Stimulated activated CD4-positive, alpha-beta T cell treated with anti-CD3 and anti-CD28 coated beads, Interleukin-12 subunit alpha, Interleukin-12 subunit beta, amount 100 ng/mL, for 48 hours (primary cell): ENCODE measurements at places on chromosomes 12 and 14.

DNA sequence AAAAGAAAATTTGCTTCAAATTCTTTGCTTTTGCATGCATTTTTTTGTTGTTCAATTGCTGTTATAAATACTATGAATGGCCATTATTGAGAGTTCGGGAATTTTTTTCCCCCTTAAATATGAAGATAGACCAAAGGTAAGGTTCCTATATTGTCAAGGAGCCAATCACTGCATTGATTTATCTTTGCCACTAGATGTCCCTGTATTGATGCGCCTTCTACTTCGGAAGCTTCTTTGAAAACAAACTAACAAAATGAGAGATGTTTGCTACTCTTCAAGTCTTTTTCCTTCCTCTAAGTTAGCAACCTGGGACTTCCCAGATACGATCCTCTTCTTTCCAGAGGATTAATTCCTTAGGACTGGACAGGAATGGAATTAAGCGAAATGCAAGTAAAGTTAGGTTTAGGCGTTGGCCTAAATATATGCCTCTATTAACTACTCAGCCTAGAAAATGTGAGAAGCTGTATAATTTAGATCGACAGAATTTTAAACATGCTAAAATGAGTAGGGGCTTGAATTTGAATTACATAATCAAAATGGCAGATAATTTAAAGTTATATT lies 318.1 kb downstream of the AEBP2 start:
- DNase-seq, result no peak

GRCh38 chr12:10853776-10854175 lies 4.5 kb upstream of the PRR4 start:
- no peak for DNase-seq

GRCh38 chr14:97978341-97978740 lies 1181.2 kb downstream of the VRK1 start:
- peak; percentile 74 for DNase-seq

GRCh38 chr12:46523863-46524770 lies 151.5 kb upstream of the SLC38A2 start:
- DNase-seq, result peak; percentile 35

- DNase-seq, result no peak
Observed at GRCh38 chr14:29102996-29103395, 336.4 kb downstream of the FOXG1 start.

- DNase-seq, result no peak
Observed at GRCh38 chr14:82251494-82251893, 717.8 kb upstream of the SEL1L start.

DNA sequence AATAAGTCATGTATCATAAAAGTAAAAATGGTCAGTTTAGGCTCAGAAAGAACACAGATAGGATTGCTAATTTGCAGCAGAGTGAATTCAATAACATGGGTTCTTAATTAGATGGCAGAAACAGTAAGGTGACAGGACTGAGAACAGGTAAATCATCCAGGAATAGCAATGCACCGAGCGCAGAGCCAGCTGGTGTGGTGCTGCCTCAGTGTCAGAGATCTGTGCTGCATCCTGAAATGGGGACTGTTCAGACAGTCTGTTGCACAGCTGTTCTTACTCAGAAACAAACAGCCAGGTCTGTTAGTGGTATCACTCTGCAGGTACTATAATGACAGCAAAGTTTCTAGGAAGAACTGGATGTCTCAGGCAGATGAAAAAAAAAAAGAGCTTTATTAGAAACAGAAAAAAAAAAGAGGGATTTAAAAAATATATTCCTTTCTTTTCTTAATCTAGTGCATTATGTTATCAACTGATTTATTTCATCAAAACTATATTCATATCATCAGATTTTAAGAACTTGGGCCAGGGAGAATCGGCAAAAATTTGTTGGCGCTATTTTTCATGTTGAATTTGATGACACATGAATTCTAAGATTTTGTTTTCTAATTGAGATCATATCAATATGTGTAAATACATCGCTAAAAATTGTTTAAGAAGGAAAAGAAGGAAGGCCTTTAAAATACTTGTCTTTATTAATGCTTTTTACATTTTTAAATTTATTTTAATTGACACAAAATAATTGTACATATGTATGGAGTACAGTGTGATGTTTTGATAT lies 501.8 kb downstream of the PRKD1 start:
- no peak for DNase-seq

DNA sequence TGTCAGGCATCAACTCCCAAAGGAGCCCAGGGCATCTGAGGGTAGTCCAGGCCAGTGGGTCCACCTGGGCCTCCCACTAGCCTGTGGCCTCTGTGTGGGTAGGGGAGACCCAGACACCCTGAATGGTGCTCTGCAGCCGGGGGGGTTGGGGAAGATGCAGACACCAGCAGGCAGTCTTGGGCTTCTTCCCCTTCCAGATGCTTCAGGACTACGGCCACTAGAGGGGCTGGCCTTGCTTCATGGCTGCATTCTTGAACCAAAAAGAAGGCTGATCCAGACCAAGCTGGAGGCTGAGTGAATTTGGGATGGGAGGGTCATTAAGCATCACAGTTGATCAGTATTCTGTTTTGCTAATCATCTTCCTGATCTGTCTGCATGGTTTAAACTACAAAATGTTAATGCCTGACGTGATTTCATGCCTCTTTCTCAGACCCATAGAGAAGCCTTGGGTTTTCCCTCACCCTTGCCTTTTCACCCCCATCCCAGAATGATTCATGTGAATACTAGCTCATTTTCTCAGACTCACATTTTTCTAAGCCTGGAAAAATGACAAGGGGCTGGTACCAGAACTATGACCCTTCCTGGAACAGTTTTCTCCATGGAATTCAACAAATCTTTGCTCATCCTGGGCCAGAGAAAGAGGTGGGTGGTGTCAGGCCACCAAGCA lies 134.2 kb downstream of the NTF3 start:
- no peak for DNase-seq

DNA sequence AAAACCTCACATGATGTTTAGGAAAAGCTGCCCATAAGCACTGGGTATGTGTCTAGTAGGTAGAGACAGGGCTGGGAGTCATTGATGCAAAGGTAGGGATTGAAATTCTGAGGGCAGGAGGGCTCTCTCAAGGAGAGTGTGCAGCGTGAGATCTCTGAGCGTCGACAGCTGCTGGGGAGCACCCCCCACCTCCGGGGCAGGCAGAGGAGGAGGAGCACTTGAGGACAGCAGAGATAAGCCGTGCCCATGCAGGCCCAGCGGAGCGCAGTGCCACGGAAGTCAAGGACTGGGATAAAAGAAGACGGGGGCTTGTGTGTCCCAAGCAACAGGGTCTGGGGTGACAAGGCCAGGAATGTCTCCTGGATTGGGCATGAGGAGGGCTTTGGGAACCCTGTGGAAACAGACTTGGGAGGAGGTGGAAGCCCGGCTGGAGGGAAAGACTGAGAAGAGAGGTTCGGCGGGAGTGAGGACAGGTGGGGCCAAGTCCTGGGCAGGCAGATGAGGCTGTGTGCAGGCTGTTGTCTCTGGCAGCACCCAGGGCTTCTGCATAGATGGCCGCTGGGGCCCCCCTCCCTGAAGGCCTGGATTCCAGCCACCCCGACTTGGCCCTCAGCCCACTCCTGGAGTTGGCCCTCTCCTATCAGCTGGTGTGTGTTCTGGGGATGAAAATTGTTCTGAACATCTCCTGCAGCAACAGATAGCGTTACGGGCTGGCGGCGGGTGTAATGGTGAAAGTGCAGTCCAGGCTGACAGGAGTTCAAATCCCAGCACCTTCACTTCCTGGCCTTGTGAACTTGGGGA lies 1.9 kb downstream of the CACNA2D4 start:
- no peak for DNase-seq

DNA sequence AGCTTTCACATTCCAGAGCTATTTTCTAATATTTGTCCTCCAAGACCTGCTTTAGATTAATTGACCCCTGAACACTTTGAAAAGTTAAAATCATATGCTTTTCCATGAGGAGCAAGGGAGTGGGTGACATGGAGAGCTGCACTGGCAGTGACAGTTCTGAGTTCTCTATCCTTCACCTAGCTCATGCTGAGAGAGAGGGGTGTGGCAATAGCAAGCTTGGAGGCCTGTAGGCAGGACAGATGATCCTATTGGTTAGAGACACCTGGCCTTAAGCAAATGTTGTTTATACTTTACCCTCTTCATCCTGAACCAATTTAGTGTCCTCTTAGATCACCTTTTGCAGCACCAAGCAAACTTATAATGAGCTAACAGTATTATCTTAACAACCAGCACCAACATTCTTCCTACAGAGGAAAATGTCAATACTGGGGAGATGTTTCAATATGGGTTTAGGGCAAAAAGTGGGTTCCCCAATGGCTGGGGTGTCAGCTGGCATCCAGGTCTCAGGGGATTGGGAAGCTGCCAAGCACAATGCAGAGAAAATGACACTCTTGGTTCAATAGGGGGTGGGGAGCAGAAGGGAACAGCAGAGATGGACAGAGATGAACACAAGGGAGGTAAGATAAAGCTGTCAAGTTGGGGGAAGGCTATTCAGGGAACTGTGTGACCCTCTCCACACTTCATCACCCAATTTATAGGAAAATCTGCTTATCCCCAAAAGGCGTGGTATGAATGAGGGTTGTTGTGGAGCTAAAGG lies 37.0 kb upstream of the PPM1H start:
- no peak for DNase-seq

GRCh38 chr14:20341646-20342045 lies 1.8 kb upstream of the PARP2 start:
- DNase-seq, result no peak

- no peak for DNase-seq
Observed at GRCh38 chr14:67644428-67644827, 24.7 kb downstream of the ARG2 start.

DNA sequence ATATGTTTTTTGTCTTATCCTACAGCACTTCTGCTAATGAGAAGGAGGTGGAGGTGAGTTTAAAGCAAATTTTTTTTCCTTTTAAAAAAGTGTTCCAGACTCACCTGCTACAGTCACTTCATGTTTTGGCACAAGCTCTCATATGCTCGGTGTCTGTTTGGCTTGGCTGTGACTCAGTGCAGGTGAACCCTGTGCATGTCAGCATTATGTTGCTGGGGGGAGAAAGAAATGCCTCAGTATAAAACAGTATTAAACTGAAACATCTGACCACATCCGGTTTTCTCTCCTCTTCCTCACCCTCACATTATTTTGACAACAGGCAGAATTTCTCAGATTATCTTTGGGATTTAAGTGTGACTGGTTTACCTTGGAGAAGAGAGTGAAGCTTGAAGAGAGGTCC lies 105.2 kb downstream of the DNAI7 start:
- DNase-seq, result no peak

DNA sequence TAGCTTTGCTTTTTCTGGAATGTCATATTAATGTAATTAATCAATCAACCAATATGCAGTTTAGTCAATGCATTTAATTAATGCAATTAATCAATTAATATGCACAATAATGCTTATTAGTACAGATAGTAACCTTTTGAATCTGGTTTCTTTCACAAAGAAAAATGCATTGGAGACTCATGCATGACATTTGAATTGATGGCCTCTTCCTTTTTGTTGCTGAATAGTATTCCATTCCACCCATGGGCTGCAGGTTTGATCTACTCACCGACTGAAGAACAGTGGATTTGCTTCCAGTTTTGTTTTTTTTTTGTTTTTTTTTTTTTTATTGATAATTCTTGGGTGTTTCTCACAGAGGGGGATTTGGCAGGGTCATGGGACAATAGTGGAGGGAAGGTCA lies 13.1 kb upstream of the GPR132 start:
- no peak for DNase-seq

DNA sequence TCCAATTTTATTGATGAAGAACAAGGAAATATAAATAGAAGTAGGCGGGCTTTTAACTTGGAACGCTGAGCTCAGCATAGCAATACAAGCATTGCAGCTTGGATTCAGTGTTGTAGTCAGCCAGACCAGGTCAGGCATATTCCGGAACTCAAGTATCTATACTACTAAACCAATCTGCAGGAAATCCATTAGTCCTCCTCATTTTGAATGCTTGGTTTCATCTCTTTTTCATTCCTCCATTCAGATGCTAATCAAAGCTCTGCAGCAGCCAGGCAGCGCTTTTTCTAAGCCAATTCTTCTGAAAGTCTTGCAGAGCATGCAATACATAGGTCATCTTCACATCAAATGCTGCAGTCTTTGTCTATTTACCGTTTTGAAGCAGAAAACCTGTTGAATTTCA lies 49.0 kb downstream of the KIF21A start:
- DNase-seq, result no peak

DNA sequence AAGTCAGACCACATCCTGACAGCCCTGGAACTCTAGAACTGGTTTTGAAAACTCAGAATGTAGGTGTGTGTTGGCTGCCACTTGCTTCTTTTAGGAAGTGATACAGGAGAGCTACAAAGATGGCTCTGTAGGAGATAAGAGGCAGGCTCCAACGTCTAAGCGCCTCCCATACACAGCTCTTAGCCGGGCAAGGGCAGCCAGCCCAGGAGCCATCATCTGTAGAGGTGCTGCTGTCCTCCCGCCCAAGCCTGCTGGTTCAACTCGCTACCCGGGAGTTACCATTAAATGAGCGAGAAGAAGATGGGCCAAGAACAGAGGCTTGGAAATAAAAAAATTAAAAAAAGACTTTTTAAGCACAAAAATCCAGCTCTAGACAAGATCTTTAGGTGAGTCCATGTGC lies 61.2 kb upstream of the DIO3 start:
- no peak for DNase-seq

DNA sequence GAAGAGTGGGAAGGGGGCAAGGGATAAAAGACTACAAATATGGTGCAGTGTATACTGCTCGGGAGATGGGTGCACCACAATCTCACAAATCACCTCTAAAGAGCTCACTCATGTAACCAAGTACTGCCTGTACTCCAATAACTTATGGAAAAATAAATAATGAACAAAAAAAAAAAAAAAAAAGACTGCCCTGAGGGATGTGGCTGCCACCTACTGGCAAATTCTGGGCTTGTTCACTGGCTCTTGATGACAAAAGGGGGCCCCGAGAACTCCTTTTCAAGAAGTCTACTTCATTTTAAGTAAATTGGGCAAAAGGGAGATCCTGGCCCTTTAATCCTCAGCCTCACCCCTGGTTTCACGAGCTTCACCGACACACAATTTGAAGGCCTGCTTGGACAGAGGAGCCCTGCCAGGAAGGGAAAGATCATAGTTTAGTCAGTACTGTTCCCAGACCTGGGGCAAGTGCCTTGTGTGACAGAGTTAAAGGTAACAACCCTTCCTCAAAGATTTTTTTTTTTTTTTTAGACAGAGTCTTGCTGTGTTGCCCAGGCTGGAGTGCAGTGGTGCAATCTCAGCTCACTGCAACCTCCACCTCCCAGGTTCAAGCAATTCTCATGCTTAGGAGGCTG lies 26.1 kb upstream of the STAC3 start:
- no peak for DNase-seq

DNA sequence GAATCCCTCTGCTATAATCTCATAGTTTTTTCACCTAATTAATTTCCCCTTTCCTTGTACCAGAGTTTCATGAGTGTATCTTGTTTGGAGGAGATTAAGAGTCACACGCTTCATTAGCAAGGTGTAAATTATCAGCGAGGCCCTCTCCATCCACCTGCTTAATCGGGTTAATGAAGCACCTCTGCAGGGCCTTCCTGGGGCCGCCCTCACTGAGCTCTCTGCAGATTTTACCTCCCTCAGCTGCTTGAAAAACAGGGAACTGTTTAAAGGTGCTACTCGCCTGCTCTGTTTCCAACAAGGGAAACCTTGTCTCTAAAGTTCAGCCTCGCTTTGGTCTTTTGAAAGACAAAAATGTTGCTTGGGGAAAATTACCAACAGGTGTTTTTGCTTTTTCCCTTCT lies 35.8 kb downstream of the OTX2 start:
- DNase-seq, result no peak
